Adipose tissue (tissue), 3 donors: ENCODE measurements at places on chromosomes 11 and 22. TPM values are rescaled to one million over a fixed set of nuclear protein-coding genes. Genes with fewer than 3 reads are reported as not detected.

Gene C22orf42
- not detected for polyA plus RNA-seq

Gene CBLIF
- 160 TPM for polyA plus RNA-seq

Gene OR2AG1
- polyA plus RNA-seq, result not detected

Gene CHEK1
- polyA plus RNA-seq, result 1.1 TPM

Gene TRIM34
- 6.7 TPM for polyA plus RNA-seq

Gene OR2D2
- polyA plus RNA-seq, result not detected

Gene SIK2
- 7.8 TPM for polyA plus RNA-seq

Gene POU2F3
- polyA plus RNA-seq, result 0.16 TPM

Gene TEX12
- not detected for polyA plus RNA-seq

Gene GGTLC2
- not detected for polyA plus RNA-seq

Gene STK33
- polyA plus RNA-seq, result 0.70 TPM

Gene TRIM49C
- not detected for polyA plus RNA-seq

Gene RFPL2
- polyA plus RNA-seq, result not detected

Gene NCR3LG1
- 0.45 TPM for polyA plus RNA-seq
